ENCODE measurements at places on chromosomes 4 and X.

GRCh38 chrX:69031181-69031580, 134.1 kb downstream of the PJA1 start:
- no peak for DNase-seq

DNA sequence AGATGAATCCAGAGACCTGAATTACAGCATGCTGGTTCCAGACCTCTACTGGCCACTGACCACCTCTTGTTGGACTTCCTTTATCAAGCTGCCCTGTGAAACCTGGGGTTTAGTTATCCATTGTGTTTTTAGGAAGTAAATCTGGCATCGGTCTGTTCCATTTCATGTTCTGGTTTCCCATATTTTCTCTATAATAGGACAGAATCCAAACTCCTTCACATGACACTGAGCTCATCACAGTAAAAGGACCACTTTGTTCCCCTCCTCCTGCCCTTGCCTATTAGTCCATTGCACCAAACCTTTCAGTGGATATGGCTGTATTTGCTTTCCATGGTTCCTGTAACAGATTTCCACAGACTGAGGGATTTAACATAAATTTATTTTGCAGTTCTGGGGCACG, 4.0 kb downstream of the MFAP3L start:
- no peak for DNase-seq

DNA sequence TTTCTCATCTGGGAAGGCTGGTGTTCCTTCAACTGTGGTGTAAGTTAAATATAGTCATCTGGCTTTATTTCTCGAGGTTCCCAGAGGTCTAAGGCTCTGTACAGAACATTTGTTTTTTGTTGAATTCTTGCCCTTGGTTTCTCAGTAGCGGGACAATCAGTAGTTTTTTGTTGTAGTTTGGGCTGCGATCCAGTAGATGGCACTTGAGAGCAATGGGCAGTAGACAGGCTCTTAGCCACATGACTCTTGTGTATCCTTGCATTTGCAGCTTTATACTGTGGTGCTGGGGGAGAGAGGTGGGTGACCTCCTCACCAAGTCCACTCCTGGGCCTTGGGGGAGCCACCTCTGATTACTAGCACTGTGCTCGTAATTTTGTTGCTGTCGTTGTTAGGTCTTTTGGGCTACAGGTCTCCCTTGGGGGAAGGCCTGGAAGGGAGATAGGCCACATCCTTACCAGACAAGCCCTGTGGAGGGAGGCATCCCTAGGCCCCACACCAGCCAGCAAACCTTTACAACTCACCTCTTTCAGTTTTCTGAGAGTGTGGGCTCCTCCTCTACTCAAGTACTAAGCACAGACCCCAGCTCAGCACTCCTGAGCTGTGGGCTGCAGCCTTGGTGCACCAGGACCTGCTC, 8.1 kb downstream of the ETDB start:
- no peak for DNase-seq

GRCh38 chr4:114178392-114178791, 198.9 kb upstream of the ARSJ start:
- no peak for DNase-seq

DNA sequence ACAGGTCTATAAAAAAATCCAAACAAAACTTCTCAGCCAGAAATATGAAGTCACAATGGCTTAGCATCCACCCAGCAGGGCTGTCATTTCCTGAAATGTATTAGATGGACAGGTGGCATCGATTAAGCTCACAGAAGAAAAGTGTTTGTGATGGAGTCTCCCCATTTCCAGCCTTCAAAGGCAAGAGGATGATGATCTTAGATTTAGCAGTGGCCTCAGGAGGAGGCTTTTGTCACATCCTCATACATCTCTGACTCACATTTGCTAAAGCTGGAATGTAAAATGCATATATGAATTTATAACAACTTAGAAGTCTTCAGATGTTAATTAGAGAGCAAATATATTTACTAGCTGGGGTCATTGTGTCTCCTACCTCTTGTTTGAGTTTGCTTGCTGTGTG, 441.9 kb downstream of the SPRY1 start:
- no peak for DNase-seq

- no peak for DNase-seq
Measured at GRCh38 chr4:95289028-95289634, 259.6 kb downstream of the UNC5C start.

GRCh38 chr4:171846232-171846631, 33.0 kb downstream of the GALNTL6 start:
- DNase-seq, result no peak
